Thymus (tissue), 14 donors: ENCODE measurements at places on chromosomes 11 and 22. TPM values are rescaled to one million over a fixed set of nuclear protein-coding genes. Genes with fewer than 3 reads are reported as not detected.

The CRYBA4 gene
- 1.6 TPM for polyA plus RNA-seq

The TEX12 gene
- polyA plus RNA-seq, result 0.37 TPM

The ALDH3B1 gene
- 3.9 TPM for polyA plus RNA-seq

DNA sequence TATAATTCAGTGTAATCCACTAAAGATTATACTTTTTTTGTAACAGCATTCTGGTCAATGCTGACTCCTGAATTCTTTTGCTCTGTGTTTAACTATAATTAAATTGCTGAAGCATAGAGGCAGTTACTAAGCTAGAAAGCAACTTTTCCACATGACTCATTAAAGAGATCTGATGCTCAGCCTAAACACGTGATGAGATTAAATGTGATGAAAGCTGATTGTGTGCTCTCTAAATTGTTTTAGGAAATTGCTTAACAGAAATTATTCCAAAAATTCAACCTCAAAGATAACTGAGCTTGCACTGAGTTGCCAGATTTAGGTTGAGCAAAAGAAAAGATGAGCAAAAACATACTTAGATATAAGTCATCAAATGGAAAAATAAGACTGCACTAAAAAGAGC, 1033.6 kb downstream of the FAM181B start:
- no peak for DNase-seq

DNA sequence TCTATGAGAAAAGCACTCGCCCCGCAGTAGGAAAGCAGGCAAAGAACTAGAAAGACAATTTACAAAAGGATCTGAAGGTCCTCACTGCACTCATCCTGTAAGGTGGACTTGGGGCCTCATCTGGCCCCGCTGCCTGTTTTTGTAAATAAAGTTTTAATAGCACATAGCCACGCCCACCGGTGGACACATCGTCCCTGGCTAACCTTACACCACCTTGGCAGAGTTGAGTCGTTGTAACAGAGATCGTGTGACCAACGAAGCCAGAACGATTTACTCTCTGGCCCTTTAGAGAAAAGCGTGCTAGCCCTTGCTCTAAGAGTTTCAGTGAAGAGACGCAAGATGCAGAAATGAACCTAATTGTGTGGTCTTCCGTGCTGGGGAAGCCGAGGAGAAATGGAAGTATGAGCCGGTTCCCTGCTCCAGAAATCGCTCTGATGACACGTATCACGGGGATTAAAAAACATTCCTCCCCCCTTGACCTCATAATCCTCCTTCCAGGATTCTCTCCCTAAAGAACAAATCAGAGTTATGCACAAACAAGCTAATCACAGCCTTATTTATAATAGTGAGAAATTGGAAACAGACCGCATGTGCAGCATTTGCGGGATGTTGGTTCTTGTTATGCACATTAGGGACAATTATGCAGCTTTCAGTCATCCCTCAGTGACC, 80.1 kb downstream of the CDKN1C start:
- no peak for DNase-seq

GRCh38 chr11:112016088-112016764, 9.0 kb upstream of the DLAT start:
- DNase-seq, result no peak

DNA sequence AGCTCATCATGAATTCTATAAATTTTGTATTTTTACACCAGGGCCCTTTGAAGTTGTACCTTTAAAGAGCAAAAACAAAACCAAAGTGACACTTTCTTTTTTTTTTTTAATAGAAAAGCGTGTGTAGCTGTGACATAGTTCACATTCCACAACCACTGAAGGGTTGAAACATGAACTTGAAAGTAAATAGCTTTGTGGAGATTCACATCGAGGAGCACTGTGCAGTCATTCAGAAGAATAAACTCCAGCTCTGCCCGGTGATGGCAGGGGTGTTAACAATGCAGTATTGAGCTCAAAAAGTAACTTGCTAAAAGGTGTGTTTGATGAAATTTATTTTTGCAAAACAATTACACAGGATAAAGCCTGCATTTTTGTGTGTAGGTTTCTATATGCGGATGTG, 1166.2 kb downstream of the TBC1D22A start:
- DNase-seq, result no peak

- DNase-seq, result no peak
These were observed 30.6 kb downstream of the SCGB1A1 start for GRCh38 chr11:62449451-62449851.

DNA sequence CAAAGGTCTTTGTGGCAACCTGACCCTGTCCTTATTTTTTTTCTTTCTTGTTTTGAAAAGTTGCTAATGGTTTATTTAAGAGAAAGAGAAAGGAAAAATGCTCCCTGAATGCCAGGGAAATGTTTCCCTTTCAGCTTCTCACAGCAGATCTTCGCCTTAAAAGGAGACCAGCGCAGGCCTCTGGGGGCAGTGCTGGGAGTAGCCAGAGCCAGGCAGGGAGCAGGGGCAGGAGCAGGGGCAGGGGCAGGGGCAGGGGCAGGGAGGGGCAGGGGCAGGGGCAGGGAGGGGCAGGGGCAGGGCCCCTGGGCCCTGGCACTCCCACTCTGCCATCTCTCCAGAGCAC, 5.1 kb downstream of the MOB2 start:
- no peak for DNase-seq

GRCh38 chr11:47986219-47986618, 5.9 kb downstream of the PTPRJ start:
- DNase-seq, result no peak

DNA sequence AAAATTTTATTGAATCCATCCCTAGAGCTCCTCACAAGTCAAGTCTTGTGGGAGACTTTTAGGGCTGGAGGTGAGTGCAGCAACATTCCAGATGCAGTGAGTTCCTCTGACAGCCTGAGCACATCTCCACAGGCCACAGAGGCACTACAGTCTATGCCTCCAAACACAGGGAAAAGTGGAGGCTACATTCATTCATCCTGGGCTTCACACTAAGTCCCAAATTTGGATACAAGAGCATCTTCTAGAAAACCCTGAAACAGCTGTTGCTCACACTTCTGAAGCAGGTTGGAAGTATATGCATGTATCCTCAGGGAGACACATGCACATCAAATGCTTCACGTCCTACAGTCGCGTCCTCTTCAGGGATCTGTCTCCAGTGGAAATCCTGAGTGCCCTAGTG, 1.2 kb downstream of the CD3D start:
- no peak for DNase-seq

GRCh38 chr11:115198321-115198741, 305.9 kb downstream of the CADM1 start:
- no peak for DNase-seq
